Vagina (tissue), 2 donors: ENCODE measurements at places on chromosomes 16 and 17. TPM values are rescaled to one million over a fixed set of nuclear protein-coding genes. Genes with fewer than 3 reads are reported as not detected.

DNA sequence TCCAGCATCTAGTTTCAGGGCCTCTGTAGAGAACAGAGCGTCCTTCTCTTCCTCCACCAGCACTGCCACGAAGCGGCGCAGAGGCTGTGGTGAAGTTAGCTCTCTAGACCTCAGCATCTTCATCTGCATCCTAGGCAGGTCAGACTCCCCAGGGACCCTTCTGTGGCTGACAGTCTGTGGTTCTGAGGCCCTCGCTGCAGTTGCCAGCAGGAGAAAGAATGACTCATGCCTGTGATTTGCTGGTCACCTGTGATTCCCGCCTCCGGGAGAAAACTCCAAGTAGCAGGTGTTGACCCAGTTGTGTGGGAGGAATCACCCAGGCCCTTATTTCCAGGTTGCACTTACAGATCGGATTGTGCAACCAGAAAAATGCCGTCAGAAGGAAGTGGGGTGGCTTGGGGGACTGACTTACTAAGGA is 117.3 kb upstream of the CACNG5 start:
- H3K27me3 ChIP-seq = no peaks in the 10 kb centered on the region
- no peaks in the 10 kb centered on the region for H3K36me3 ChIP-seq
- no peak for DNase-seq

- H3K4me1 ChIP-seq = no peaks in the 10 kb centered on the region
- no peaks in the 10 kb centered on the region for H3K36me3 ChIP-seq
- no peak for DNase-seq
- H3K27me3 ChIP-seq = no peaks in the 10 kb centered on the region
Measured at GRCh38 chr17:7114875-7115614, 423 bp upstream of the ASGR2 start.

Gene BANP
- 44.0 TPM for total RNA-seq

Gene RPRML
- 2.0 TPM for total RNA-seq
